ENCODE measurements at places on chromosomes 1 and 21.
A peak's percentile ranks its signal among the peaks of the same experiment; 100 is the strongest.

- no peak for DNase-seq
These were observed 23.3 kb downstream of the OPRD1 start for GRCh38 chr1:28835237-28835650.

GRCh38 chr1:110714374-110714995 lies 39.7 kb upstream of the KCNA3 start:
- DNase-seq: no peak

- DNase-seq: no peak
These were observed 9.5 kb upstream of the GPR153 start for GRCh38 chr1:6270401-6270800.

- DNase-seq: no peak
These were observed 14.0 kb downstream of the PRDM15 start for GRCh38 chr21:41865002-41865777.

GRCh38 chr1:14682941-14683621 lies 84.6 kb downstream of the KAZN start:
- no peak for DNase-seq

DNA sequence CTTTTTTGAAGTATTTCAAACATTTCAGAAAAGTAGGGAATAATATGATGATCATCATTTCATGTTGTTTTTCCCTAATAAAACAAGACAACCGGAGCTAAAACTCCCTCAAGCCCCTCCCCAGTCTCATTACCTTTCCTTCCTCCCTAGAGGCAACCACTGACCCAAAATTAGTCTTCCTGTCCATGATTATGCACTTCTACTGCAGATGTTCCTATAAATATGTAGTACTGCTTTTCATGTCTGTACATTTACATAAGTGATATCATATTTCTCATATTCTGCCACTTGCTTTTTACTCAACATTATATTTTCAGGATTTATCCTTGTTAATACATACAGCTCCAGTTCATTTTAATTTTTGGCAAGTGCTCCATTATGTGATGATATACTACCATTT lies 58.7 kb upstream of the GOLT1A start:
- no peak for DNase-seq

- DNase-seq: no peak
These were observed 107.6 kb downstream of the PLXNA2 start for GRCh38 chr1:208136459-208137182.

DNA sequence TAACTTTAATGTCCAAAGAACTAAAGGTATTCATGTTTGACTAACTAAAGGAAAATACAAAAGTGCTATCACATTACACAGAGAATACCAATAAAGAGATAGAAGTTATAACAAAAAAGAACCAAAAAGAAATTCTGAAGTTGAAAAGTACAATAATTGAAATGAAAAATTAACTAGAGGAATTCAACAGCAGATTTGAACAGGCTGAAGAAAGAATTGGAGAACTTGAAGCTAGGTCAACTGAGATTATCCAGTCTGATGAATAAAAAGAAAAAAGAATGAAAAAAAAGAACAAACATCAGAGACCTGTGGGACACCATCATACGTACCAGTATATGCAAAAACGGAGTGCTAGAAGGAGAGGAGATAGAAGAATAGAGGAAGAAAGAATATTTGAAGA lies 78.5 kb downstream of the NUP210L start:
- DNase-seq: no peak

GRCh38 chr1:58739856-58740466 lies 40.1 kb upstream of the MYSM1 start:
- peak; percentile 78 for DNase-seq

DNA sequence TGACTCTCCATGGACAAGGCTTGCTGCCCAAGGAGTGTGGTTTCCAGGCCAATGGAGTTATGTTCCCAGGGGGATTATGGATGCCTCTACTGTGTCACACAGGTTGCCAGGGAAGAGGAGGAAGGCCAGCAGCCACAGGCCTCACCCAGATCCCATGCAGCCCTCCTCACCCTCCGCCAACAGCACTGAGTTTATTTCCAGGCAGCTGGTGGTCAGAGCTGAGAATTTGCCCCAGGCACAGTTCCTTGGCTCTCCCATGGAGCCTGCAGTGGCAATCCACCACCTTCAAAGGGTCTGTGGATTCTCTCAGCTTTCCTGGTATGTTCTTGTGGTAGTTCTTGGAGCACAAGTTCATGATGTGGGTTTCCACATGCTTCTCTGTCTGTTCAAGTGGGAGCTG lies 79.2 kb downstream of the NTNG1 start:
- DNase-seq: no peak

GRCh38 chr1:165463978-165464377 lies 19.1 kb upstream of the RXRG start:
- no peak for DNase-seq
